Myocyte (in vitro differentiated cells): ENCODE measurements at places on chromosomes 7 and 10. TPM values are rescaled to one million over a fixed set of nuclear protein-coding genes. Genes with fewer than 3 reads are reported as not detected.

The SOSTDC1 gene
- total RNA-seq = not detected in 2 replicates

The ACTA2 gene
- 1,010 and 1,436 TPM in 2 replicates for total RNA-seq

The MACC1 gene
- total RNA-seq = 0.05 and 0.10 TPM in 2 replicates

The GATAD1 gene
- 41.6 and 44.6 TPM in 2 replicates for total RNA-seq

The CPXM2 gene
- not detected in 2 replicates for total RNA-seq

The EPC1 gene
- 23.8 and 27.5 TPM in 2 replicates for total RNA-seq

- DNase-seq = no peak
These were observed 175.6 kb downstream of the OTUD1 start for GRCh38 chr10:23614483-23614882.

- DNase-seq = no peak
These were observed 497.3 kb downstream of the INHBA start for GRCh38 chr7:41205600-41205999.

DNA sequence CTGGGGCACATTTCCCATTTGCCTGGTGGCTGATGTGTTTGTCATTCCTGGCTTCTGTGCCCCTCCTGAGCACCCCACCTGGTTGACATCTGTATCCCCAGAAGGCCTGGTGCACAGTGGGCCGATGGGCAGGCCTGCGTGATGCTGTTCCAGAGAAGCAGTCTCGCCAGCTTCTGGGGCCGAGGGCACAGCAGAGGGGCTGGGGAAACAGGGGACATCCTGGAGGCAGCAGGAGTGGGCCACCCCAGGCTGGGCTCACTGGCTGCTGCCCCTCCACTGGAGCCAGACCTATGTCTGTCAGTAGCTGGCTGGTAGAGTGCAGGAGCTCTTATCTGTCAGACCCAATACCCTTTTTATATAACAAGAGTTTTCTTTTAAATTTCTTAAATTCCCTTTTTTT lies 896 bp upstream of the MYL7 start:
- DNase-seq = no peak

DNA sequence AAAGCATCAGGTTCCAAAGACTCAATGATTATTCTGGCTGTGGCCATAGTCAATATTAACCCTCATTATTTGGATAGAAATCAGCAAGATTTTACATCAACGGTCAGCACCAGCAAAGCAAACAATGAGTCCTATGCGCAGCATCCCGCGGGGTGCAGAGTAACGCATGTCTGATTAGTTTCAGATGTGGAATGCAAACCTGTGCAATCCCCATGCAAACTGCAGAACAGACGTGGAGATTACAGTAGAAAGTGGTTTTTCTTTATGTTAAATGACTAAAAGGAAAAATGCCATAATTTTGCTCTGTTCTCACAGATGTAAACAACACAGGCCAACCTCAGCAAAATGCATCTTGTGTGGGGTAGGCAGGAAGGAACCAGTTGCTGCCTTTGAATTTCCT lies 258.1 kb upstream of the GRB10 start:
- DNase-seq = no peak

- no peak for DNase-seq
These were observed 34.5 kb upstream of the EGR2 start for GRCh38 chr10:62850646-62851045.

GRCh38 chr10:103554488-103555324 lies 61.2 kb downstream of the NEURL1 start:
- DNase-seq = peak; percentile 70

GRCh38 chr10:28714401-28715053 lies 37.2 kb downstream of the BAMBI start:
- no peak for DNase-seq

GRCh38 chr7:153912211-153912610 lies 140.0 kb upstream of the DPP6 start:
- no peak for DNase-seq

DNA sequence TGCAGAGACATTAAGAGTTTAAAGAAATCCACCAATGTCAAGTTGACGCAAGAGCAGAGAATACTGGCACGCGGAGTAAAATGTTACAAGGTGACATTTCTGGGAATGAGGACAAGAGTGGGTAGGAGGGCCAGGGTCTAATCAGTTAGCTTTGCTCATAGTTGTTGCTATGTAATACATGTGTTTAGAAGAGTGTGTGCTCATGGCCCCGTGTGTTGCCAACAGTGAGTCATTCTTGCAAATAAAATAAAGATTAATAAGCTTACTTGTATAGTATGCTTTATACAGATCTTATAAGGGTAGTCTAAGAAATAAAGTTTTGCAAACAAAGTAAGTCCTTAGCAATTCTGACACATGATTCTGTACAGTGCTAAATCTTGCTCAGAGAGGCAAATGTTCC lies 64.5 kb downstream of the DNMBP start:
- no peak for DNase-seq

- DNase-seq = no peak
These were observed 528.5 kb downstream of the LRMDA start for GRCh38 chr10:75959912-75960311.

DNA sequence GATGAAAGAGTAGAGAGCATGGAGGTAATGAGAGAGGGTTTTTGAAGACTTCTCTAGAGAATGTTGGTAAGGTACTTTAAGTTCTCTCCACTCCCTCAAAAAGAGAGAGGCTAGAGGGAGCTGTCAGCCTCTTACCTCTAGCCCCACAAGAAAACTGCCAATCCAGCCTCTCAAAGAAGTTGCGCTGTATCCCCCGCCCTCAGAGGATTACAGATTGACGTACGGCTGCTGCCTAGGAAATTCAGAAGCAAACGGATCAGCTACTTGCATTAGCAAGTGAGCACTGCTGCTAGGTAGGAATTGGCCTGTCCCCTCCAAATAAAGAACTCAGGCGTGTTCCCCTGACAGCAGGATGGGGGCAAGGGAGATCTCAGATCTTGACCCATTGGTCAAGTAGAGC lies 34.2 kb downstream of the TYW1B start:
- no peak for DNase-seq

GRCh38 chr10:77500754-77501151 lies 136.9 kb downstream of the KCNMA1 start:
- no peak for DNase-seq

- no peak for DNase-seq
These were observed 19.0 kb downstream of the DPCD start for GRCh38 chr10:101607124-101607523.

DNA sequence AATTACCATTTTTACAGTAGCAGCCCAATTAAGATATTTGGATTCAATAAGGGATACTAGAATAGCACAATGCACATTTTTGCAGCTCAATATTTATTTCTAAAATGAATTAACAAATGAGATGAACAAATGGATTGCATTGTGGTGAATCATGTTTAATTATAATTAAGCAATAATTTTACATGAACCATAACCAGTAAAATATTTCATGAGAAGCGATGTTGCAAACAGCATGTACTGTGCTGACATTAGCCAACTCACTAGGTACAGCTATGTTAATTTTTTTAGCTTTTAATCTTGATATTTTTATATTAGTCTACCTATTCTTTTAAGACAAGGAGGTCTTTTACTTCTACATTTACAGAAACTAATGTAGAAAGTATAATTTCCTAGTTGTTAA lies 399.1 kb upstream of the AKR1E2 start:
- DNase-seq = no peak

DNA sequence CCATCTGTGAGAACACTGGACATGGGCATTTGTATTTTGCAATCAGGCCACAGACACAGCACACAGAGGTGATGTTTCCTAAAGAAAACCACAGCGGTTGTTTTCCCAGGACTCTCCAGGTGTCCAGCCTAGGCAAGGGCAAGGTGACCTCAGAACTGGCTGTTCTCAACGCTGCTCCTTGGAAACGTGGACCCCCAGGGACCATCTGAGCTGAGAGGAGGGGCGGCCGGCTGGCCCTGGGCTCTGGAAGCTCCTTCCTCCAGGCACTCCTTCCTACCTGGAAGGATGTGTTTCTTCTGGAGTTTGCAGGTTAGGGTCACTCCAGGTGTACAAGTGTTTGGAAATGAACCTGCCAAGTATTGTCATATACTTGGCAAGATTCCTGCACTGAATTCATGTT lies 103.1 kb downstream of the ADARB2 start:
- DNase-seq = no peak

GRCh38 chr7:73858807-73859206 lies 2.2 kb upstream of the TMEM270 start:
- no peak for DNase-seq

DNA sequence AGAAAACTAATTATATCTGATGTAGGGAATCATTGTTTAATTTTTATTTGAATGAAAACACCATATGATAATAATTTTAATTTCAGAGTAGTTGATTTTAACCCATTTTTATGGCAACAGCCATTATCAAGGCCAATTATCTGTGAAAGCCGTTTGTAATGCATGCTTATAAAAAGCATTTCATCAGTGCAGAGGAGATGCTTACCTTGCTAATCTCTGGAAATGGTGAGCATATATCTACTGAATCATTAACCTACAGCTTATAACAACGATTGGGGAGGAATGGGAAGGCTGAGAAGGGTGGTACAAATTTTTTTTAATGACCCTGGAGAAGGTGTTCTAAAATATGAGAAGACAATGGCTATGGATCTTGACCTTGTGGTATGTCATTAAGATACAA lies 235.6 kb downstream of the DGKB start:
- no peak for DNase-seq

DNA sequence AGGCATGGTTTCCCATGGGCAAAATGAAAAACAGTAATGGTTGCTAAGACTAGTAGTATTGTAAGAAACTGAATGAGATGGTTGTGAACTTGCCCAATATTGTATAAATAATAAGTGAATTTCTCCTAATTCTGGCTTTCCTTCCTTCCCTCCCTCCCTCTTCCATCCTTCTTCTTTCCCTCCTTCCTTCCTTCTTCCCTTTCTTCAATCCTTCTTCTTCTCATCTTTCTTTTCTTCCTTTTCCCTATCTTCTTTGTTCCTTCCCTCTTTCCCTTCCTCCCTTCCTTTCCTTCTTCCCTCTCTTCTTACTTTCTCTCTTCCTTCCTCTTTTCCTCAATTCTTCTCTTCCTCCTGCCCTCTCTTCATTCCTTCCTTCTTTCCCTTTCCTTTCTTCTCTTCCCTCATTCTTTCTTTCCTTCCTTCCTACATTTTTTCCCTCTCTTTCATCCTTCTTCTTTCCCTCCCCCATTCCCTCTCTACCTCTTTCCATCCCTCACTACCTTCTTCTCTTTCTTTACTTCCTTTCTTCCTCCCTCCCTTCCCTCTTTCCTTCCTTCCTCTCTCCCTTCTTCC lies 4.1 kb upstream of the VWC2 start:
- DNase-seq = no peak

DNA sequence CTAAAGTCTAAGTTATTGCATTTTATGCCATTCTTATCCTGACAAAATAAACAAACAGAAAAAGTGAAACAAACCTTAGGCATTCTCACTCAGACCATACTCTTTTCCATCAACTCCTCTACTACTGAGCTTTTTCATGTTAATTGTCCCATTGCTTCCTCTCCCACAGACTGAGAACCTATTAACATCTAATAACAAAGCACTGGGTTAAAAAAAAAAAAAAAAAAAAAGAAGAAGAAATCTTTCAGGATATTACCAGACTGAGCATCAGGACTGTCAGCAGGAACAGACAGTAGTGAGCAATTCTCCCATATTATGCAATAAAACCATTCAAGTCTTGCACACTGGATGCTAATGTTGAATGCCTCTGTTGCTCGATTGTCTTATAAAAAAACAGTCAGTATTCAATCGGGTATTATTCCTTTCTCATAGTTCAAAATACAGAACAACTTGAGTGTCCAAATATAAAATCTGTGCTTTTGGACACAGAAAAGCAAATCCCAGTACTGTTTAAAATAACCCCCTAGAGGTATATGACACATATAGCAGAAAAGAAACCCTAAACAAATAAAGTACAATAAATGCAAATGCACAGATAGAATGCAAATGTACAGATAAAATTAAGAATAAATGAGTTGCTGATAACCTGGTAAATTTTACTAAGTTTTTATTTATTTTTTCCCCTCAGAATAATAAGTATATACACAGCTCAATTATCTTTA lies 531.3 kb upstream of the LRRTM3 start:
- no peak for DNase-seq

GRCh38 chr10:5951167-5951711 lies 26.1 kb downstream of the IL15RA start:
- DNase-seq = no peak

DNA sequence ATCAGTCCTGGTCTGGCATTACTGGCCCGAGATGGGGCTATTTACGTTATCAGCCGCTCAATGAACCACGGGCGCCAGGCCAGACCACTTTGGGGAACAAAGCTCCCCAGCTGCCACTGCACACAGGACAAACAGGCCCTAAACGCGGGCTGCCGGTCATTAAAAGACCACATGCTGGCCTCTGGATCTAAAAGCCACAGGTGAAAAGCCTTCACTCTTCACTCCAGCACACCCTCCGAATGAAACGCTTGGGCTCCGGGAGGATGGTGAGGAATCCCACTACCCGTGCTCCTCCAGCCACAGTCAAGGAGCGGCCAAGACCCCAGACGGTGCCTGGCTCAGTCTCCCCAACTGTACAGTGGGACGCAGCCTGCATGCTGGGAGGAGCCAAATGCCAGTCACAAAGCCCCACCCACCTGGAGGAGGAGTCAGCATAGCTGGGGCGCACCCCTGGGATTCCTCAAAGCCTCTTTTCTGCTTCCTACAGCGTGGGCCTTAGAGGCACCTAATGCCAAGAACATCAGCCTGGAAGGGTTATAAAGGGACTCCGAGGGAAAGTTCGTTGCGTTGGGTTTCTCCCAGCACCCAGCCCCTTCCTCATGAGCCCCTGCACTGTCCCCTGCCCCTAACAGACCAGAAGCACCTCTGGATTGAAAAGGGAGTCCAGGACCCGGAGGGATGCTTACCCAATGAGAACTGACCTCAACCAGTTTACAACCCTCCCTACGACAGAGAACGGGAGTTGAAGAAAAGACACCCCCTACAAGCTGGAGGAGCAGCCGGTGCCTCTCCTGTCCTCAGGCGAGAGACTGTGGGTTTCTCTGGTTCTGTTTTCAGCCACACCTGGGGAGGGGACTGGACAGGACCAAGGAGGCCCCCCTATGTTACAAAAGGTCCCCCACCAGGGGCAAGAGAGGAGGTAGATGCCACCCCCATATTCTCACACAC lies 4.7 kb downstream of the PDGFA start:
- peak; percentile 98 for DNase-seq

GRCh38 chr7:135537905-135538304 lies 19.8 kb upstream of the NUP205 start:
- no peak for DNase-seq

DNA sequence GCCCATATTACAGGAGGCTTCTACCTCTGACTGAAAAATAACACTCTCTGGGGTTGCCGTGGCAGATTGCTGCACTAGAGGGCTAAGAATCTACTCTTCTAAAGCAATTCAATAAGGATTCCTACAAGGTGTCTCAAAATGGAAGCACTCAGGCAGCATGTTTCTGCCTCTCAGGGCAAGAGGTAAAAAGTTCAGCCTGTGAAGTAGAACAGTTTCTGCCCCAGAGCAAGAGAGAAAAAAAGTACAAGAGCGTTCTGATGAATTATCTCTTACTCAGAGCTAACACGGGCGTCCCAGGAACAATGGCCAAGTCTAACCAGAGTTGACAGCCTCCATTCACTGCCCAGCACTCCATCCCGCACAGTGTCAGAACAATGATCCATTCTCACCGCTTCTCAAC lies 71.3 kb upstream of the TES start:
- DNase-seq = no peak
